ENCODE measurements at places on chromosomes 11 and 22.
A peak's percentile ranks its signal among the peaks of the same experiment; 100 is the strongest.

GRCh38 chr22:45207981-45208664 is 32.6 kb downstream of the KIAA0930 start:
- peak; percentile 94 for DNase-seq

DNA sequence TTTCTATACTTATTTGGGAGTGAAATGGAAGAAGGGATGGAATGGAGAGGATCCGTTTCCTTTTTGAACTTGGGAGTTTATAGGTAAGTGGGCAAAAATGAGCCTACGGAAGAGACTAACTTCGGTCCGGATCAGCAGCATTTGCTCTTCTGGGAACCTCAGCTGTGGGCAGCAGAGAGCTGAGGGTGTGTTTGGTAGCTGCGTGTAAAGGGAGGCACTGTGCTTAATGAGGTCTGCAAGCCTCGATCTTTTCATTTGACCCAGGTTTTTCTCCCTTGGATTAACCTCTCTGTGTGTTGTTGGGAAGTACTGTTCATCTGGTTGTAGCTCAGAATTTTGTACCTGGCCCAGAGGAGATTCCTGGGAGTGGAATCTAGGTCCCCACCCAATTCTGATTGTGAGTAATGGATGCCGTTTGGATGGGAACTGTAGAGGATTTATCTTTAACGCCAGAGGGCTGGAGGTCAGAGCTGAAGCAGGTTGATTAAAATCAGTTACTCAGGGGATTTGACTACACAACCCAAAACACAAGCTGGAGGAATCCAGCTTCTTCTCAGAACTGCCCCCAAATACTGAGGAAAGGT is 201.6 kb upstream of the SORL1-AS1 start:
- no peak for DNase-seq

GRCh38 chr11:35324981-35325380 is 94.4 kb downstream of the SLC1A2 start:
- peak; percentile 52 for DNase-seq

DNA sequence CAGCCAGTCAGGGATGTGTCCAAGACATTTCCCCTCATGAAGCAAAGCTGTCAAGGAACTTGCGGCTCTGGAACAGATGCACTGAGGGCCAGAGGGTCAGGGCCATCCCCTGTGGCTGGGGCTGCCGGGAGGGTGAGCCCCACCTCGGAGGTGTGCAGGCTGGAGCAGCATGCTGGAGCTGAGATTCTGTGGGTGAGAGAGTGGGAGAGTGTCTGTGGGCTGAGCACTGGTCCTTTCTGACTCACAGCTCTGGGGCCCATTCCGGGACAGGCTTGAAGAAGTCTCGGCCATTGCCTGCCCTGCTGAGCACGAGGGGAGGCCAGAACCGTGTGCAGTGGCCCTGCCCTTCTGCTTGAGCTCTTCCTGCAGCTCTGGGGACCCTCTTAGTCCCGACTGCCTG is 2.1 kb downstream of the OMP start:
- no peak for DNase-seq

- no peak for DNase-seq
Measured at GRCh38 chr11:24705474-24705873, 208.6 kb downstream of the LUZP2 start.
